ENCODE measurements at places on chromosomes 7 and 10.

GRCh38 chr7:50738932-50739331 lies 43.8 kb downstream of the GRB10 start:
- DNase-seq, result peak; percentile 68

GRCh38 chr7:127768241-127768640 lies 116.2 kb downstream of the SND1 start:
- no peak for DNase-seq

DNA sequence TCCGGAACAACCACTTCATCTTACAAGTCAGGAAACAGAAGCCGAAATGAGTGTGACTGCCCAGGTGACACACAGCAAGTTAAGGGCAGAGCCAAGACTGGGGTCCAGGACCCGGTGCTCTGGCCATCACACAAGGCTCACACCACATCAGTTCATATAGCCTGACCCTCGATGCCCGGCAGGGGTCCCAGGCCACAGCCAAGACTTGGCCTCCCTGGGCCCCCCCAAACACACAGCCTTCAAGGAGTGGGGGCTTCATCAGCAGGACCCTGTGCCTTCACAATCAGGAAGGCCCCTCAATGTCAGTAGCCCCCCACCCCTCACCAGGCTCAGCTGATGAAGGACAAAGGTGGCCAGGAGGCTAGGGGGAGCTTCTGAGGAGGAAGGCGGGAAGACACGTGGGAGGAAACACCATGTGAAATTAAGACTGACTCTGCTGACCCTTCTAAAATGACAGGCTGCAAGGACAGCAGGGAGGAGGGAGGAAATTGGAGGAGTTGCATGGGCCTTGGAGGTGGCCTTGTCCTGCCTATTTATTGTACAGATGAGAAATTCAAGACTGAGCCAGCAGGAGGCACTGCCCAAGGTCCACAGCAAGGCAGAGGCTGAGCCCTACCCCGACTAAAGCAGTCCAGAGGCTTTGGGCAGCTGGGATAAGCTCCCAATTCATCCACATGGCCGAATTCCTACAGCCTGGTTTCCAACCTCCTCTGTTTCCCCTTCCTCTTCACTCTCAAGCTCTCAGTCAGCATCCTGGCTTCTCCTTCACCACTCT lies 216.1 kb upstream of the ZMIZ1 start:
- DNase-seq, result peak; percentile 37

DNA sequence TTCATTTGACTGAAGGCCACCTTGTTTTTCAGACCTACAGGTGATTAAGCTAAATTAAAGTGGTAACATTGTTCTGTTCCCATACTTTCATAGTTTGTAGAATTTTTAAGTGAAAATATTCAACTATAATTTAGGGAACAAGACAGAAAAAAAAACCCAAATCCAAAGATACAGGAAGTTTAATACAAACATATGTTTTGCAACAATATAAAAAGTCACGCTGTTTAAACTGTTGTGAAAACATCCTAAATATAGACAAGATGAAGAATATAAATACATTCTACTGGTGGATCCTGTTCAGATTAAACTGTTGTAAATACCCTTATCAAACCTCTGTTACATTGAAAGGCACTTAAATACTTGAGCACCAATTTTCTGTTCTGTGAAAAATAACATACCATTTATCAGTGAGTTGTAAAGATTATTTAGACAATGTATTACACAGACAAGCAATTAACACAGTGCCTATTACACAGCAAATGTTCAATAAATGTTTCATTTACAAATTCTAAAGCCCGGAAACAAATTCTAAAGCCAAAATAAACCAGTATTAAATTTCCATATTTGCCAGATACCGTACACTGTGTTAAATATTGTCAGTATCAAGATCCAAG lies 14.2 kb downstream of the ASZ1 start:
- no peak for DNase-seq

- DNase-seq, result no peak
Observed at GRCh38 chr10:6567884-6568283, 12.2 kb downstream of the PRKCQ start.

GRCh38 chr10:31133251-31133791 lies 101.7 kb upstream of the ZNF438 start:
- no peak for DNase-seq

GRCh38 chr10:15738270-15738925 lies 18.7 kb upstream of the ITGA8 start:
- no peak for DNase-seq

- no peak for DNase-seq
Observed at GRCh38 chr7:76220185-76221057, 18.7 kb downstream of the SRRM3 start.

DNA sequence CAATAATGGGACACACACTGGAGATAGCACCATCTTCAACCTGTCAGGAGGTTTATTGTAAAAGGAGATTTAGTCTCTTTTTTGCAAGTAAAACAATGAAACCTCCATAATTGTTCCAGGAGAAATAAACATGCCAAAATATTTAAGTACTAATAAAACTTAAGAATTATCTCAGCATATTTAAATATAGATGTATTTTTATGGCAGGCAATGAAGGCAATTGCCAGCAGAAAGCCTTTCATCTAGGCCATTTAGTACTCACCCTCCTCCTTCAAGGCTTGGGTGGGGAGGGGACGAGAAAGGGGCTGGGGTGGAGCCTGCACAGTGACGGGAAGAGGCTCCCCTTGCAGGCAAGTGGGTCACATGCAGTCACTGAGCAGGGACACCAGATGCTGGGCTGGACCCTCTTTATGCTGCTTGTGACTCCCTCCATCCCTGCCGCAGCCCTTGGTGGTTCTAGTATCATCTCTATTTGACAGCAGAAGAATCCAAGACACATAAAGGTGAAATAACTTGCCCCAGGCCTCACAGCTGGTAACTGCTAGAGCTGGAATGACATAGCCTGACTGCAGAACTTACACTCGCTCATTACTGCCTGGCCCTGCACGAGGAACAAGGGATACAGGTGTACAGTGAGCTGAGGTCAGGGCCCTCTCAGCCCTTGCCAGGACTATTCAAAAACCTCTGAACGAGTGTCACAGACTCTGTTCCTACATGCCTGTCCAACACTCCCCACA lies 449.5 kb upstream of the ZMIZ1 start:
- DNase-seq, result no peak

DNA sequence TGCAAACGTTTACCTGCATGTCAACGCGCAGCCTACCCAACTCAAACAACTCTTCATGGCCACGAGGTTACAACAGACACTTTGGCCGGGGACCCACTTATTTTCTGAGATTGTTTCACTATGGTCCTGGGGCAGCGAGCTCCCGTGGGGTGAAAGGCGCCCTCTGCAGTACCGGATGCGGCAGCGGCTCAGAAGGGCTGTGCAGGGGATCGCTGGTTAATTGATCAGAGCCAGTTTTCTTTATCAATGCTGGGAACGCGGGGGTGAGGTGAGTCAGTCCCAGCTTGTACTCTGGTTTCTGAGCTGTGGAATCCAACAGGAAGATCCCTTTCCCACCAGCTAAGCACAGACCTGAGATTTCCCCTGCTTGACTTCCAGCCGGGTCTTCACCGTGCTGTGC lies 366.5 kb upstream of the KLF6 start:
- DNase-seq, result no peak

- no peak for DNase-seq
Observed at GRCh38 chr10:71390461-71390835, 6.3 kb upstream of the CDH23 start.

GRCh38 chr7:132326878-132327589 lies 249.2 kb downstream of the PLXNA4 start:
- DNase-seq, result no peak

Data from DMS53 (cell line).